ENCODE measurements at places on chromosomes 11 and 22. TPM values are rescaled to one million over a fixed set of nuclear protein-coding genes. Genes with fewer than 3 reads are reported as not detected.

The THAP12 gene
- total RNA-seq: 15.2 TPM

The KRTAP5-8 gene
- not detected for total RNA-seq

The OR5B21 gene
- total RNA-seq: not detected

The KCNE3 gene
- 8.9 TPM for total RNA-seq

The CDC42EP2 gene
- 5.2 TPM for total RNA-seq

The MYRF gene
- total RNA-seq: not detected

The BACE1-AS gene
- 5.8 TPM for total RNA-seq

The ACR gene
- 1.2 TPM for total RNA-seq

The SCO2 gene
- total RNA-seq: not detected

The UBQLNL gene
- 0.16 TPM for total RNA-seq
